EH (cell line): ENCODE measurements at places on chromosomes 1 and 21.
A peak's percentile ranks its signal among the peaks of the same experiment; 100 is the strongest.

DNA sequence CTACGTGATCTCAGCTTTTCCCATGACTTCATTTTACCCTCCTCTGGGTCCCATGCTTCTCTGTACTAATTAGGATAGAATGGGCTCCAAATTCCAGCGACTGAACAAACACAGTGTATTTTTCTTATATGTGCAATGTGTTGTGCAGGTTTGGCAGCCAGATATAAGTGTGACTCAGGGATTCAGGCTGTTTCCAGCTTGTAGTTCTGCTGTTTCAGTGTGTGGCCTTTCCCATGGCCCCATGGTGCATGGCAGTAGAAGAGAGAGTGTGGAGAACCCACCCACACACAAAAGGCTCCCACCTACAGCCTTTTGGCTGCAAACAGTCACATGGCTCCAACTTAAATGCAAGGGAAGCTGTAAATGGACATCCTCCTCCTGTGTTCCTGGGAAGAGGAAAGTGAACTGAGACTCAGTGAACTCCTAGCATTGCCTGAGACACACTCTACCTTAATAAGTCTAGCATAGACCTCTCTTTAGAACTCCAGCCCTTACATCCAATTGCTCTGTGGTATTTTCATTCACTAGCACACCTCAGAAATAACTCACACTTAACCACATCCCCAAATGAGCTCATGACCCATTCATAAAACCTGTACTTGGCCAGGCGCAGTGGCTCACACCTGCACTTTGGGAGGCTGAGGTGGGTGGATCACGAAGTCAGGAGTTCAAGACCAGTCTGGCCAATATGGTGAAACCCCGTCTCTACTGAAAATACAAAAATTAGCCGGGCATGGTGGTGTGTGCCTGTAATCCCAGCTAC, 58.7 kb downstream of the KIAA0040 start:
- peak; percentile 85 for DNase-seq

GRCh38 chr1:10825592-10825991, 29.1 kb upstream of the CASZ1 start:
- no peak for DNase-seq

GRCh38 chr21:36261459-36261858, 58.5 kb upstream of the MORC3 start:
- no peak for DNase-seq

GRCh38 chr1:235855811-235856429, 10.8 kb downstream of the LYST start:
- no peak for DNase-seq

DNA sequence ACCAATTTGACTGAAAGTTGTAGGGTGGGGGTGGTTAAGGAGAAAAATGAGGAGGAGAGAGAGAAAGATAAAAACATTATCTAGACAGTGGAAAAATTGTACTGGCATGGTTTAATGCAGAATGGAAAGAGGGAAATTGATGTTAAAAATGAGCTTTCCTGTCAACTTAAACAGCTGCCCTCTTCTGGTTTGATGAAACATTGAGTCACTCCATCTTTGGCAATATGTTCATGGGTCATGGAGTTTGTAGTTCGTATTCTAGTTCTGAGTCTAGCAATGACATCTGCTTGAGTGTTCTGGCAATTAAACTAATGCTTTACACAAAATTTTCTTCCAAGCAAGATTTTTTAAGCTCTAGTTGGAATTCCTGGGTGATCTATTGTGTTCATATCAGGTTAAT, 9.6 kb downstream of the ZNF648 start:
- no peak for DNase-seq

DNA sequence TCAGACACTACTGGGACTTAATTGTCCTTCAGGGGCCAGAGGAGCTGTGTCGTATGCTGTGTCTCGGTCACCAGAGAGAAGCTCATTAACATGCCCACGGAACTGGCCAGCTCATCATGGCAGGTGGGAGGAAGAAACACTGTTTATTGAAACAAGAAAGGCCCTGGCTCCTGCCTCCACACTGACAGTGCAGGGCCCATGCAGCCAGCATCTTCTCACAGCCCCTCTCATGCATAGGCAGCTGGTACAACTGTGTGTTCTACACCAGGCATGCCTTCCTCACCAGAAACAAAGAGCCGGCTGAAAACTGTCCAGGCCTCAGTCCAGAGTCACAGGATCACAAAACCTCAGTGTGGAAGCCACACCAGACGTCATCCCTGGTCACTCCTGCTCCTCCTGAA, 106.0 kb downstream of the UBE2U start:
- DNase-seq = no peak

- peak; percentile 76 for DNase-seq
These were observed 23.8 kb upstream of the APP start for GRCh38 chr21:26194326-26194725.

GRCh38 chr1:71587961-71588360, 507.1 kb upstream of the ZRANB2 start:
- DNase-seq = peak; percentile 39

DNA sequence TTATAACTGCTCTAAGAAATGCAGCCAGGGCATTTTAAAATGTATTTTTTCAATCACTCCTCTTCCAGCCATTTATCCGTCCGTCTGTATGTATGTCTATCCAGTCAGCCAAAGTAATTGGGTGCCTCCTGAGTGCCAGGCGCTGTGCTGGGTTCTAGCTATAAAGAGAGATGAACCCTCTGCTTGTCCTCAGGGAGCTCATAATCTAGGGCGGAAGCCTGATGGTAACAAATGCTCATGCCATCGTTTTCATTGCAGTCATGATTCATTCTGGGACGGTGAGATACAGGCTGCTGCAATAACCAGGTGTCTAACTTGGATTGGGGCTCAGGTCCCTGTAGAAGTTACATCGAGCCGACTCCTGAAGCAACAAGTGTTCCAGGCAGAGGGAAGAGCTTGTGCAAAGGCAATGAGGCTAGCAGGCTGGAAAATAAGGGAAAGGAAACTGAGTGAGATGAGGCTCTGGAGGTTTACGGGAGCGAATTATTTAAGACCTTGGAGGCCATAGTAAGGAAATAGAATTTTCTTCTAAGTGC, 11.6 kb downstream of the IFI6 start:
- no peak for DNase-seq

DNA sequence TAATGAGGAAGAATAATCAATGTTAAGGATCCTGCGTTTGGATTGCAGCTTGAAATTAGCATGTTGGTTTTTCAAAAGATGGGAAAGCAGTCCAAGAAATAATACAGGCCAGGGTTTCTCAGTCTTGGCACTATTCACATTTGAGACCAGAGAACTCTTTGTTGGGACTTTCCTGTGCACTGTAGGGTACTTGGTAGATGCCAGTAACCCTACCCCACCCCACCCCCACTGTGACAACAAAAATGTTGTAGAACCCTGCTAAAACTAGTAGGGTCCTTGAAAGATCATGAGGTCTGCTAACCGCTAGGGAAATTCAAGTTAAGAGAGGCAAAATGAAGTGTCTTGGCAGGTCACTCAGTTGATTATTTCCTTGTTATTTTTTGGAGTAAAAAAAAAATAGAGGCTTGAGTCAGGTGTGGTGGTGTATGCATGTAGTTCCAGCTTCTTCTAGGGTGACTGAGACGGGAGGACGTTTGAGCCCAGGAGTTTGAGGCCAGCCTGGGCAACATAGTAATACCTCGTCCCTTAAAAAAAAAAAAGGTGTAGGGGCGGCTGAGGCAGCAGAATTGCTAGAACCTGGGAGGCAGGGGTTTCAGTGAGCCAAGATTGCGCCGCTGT, 53.3 kb downstream of the SPEN start:
- no peak for DNase-seq

DNA sequence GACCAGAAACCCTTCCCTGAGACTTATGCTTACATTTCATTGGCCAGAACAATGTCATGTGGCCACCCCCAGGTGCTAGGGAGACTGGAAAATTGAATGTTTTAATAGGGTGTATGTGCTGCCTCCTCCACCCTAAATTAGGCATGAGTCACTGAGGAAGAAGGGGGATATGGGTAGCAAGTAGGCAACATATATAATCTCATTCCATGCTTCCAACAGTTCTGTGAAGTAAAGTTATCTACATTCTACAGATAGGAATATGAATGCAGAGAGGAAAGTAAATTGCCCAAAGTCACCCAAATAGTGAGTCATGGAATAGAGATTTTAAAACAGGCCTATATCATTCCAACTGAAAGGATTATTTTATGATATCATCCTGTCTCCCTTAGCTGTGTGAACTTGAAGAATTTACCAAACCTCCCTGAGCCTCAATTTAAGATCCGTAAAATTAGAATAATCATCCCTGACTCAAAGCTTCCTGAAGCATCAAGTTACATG, 168.6 kb upstream of the FGGY start:
- DNase-seq = peak; percentile 86

DNA sequence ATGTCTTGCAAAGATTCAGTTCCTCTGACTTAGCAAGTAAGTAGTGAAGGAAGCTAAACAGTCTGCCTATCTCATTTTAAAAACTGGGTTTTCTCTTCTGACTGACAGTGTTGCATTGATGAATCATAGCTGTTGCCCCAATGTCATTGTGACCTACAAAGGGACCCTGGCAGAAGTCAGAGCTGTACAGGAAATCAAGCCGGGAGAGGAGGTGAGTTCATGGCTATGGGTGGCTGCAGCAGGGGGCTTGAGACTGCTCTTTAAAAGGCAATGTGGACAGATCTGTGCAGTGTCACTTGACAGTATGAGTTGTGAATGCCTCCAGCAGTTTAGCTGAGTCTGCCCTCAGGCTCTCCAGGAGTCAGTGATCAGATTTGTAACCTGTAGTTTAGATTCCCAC, 46.6 kb downstream of the SMYD2 start:
- DNase-seq = no peak

GRCh38 chr21:41875086-41875485, 4.1 kb downstream of the PRDM15 start:
- no peak for DNase-seq
